Activated CD8-positive, alpha-beta memory T cell treated with anti-CD3 and anti-CD28 coated beads, Interleukin-2, amount 10 ng/mL, durations not matched to agents 7 days and 5 days (primary cell): ENCODE measurements at places on chromosomes 1 and 21.

DNA sequence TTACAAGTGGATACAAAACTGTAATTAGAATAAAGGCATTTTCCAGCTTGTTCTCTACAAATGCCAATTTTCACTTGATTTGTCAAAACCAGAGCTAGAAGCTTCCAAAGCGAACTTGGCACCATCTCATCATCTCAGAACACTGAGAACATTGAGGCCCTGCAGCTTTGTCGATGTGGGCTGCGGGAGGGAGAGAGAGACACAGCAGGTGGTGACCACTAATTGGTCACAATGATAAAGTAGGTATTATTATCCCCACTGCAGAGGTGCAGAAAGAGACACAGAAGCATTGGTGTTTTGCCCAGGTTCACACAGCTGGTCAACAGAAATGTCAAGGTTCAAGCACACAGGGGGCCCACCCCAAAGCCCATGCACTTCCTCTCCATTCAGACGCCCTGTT is 72.2 kb upstream of the KRTAP19-8 start:
- no peak for DNase-seq

DNA sequence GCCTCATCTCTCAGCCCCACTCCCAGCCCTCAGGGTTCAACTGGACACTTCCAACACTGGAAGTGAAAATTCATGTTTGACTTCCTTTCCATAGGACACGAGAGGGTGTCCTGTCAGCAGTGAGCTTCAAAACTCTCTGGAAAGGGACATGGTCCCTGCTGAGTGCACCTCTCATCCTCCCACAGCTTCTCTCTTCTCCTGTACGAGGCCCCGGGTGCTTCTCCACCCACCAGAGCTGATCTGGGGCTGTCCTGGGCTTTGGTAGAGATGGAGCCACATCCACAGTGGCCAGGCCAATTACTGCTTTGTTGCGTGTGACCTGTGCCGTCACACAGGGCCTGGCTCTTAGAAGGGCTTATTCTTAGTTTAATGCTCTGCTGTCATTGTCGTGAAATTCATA is 182.3 kb downstream of the RRAGC start:
- no peak for DNase-seq

GRCh38 chr1:208917723-208918122 is 665.8 kb upstream of the CAMK1G start:
- no peak for DNase-seq

GRCh38 chr1:2948751-2949680 is 72.3 kb upstream of the ACTRT2 start:
- DNase-seq, result no peak

GRCh38 chr1:21361506-21361905 is 71.2 kb upstream of the ECE1 start:
- DNase-seq, result no peak

- DNase-seq, result no peak
Measured at GRCh38 chr1:225670356-225670755, 17.4 kb upstream of the ENAH start.

DNA sequence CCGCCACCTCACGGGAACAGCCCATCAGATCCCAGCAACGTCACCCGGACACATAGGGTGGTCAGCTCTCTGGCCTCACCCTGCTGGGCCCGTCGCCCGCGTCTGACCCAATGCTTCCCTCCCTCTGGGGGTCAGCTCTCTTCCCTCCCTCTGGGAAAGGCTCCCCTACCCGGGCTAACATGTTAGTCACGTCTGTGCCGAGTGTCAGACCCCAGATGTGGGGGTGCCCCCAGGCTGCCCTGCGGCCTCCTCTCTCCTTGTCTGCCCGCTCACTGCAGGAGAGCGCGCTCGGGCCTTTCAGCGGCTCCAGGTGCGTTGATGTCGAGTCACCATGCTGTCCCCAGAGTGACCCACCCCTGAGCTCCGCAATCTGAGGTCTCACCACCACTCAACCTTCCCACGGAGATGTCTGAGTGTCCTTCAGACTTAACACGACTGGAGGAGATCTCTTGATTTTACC is 34.3 kb downstream of the SLC37A1 start:
- no peak for DNase-seq

- DNase-seq, result no peak
Measured at GRCh38 chr1:221532071-221532773, 209.7 kb downstream of the DUSP10 start.

- no peak for DNase-seq
Measured at GRCh38 chr1:51433269-51433971, 85.6 kb downstream of the EPS15 start.

GRCh38 chr1:98086796-98087441 is 166.1 kb upstream of the DPYD start:
- no peak for DNase-seq

DNA sequence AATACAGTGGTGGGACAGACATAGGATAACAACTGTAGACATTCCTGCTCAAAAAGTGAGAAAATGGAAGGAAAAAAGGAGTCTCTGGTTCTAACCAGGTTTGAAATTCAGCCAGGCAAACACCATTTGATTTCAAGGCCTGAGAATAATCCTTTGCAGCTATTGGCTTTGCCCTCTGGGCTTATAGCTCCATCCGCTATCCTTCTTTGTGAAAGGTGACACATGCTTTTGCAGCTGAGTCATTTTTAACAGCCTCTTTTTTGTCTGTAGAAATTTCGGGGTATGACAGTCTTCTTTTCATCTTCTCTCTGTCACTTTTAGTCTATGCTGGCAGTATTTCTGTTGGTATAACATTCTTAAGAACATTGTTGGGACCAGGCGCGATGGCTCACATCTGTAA is 16.2 kb downstream of the SDHC start:
- no peak for DNase-seq

GRCh38 chr21:36261459-36261858 is 58.5 kb upstream of the MORC3 start:
- DNase-seq, result no peak

DNA sequence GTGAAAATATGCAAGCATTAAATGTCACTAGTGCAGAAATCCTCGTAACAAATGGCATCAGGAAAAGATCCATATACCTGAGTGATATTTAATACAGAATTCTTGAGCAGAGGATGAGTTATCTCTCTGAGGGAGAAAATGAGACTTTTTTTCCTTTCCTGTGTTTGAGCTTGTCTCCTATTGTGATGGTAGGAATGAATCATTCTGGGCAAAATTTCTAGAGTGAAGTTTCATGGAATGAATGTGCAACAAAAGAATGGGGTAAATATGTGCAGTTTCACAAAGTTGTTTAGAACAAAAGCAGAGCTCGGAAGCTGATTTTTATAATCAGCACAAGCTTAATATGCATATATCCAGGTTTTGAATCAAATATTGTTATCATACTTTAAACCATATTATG is 4.6 kb downstream of the CTPS1 start:
- no peak for DNase-seq

DNA sequence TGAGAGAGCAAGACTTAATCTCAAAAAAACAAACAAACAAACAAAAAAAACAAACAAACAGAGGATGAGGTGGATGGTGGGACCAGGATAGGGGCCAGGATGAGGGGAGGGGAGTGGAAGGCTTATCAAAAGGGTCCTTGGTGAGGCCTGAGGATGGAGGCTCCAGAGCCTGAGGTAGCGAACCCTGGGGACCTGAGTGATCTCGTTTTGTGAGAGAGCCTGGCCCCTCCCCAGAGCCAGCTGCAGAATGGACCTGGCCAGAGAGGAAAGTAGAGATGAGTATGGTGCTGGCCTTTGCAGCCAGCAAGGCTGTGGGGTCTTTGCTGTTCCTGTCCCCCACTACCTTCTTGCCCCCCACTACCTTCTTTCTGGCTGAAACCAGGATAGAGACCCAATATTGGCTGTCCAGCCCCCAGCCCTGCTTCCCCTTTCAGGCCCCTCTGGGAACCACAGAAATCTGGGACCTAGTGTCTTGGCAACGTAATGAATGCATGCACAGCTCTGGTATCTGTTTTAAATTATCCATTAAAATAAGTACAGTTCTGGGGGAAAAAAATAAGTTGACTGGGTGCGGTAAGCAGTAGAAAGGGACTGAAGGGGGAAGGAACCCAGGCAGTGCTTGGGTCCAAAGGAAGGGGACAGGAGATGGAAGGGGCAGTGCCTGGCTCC is 1.1 kb upstream of the LMNA start:
- no peak for DNase-seq

DNA sequence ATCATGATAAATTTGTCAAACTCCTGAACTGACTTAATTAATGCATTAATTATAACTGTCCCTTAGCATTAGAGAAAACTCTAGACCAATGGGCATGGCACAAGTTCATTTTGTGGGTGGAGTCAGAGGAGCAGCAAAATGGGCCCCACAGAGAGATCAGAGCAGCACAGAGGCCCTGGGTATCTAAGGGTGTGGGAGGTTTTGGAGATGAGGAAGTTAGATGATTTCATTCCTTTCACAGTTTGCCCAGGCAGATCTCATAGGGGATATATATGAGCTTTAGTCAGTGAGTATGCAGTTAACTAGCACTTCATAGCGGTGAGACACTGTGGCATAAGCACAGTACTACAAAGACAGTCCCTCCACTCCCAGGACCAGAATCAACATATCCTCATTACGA is 117.3 kb downstream of the MAB21L3 start:
- no peak for DNase-seq

DNA sequence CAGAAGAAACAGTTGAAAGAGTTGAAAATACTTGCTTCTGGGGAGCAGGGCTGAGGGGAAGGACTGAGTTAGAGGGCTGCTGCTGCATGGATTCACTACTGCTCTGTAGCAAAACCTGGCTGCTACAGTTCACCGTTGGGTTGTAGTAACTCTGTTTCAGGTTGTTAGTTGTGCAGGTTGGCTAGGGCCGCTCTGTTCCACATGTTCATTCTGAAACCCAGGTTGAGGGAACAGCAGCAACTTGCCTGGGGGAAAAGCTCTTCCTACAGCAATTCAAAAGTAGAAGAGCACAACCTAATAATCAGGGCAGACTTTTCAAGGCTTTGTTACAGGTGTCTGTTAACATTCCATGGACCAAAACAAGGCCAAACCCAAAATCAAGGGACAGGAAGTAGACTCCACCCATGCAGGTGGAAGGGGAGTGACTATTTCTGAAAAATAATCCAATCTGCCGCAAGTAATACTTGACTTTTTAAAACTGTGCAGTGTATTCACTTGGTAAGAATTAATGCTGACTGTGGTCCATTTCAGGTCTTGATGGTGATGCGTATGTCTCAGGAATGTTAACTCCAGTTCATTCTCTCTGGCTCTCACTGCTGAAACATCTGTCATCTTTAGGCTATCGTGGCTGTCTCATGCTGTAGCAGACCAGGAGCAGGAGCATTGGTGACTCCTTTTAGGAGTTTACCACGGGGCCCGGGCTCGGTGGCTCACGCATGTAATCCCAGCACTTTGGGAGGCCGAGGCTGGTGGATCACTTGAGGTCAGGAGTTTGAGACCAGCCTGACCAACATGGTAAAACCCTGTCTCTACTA is 5.1 kb upstream of the PARK7 start:
- no peak for DNase-seq

- DNase-seq, result no peak
Measured at GRCh38 chr1:93827633-93828366, 51.2 kb downstream of the DNTTIP2 start.

- DNase-seq, result no peak
Measured at GRCh38 chr21:37145635-37146111, 72.6 kb downstream of the TTC3 start.

- DNase-seq, result no peak
Measured at GRCh38 chr1:66312271-66312990, 221.5 kb upstream of the SGIP1 start.

GRCh38 chr21:41726970-41727783 is 39.7 kb downstream of the RIPK4 start:
- no peak for DNase-seq

DNA sequence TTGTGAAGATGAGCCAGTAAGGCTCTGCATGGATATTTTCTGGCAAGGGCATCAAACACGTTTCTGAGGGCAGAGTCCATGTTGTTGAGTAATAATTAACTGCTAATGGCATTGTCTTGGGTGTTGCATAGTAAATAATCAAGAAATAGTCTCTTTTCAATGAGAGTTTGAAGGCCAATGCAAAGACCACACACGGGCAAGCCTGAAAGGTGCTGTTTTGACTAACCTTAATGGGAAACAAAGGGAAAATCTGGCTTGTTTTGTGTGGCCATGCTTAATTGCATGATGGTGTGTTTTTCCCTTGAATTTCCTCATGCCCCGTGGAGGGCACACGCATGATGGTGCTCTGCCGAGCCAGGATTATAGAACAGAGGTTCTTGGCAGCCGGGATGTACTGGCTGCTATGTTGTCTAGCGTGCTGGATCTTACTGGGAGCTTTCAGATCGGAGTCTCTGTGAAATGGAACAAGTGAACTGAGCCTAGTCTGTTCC is 127.6 kb downstream of the NOS1AP start:
- DNase-seq, result no peak

- DNase-seq, result no peak
Measured at GRCh38 chr1:41343790-41344699, 17.2 kb upstream of the FOXO6 start.

GRCh38 chr1:205257735-205258134 is 30.0 kb downstream of the TMCC2 start:
- no peak for DNase-seq

- DNase-seq, result no peak
Measured at GRCh38 chr1:169120066-169120465, 13.6 kb downstream of the ATP1B1 start.

DNA sequence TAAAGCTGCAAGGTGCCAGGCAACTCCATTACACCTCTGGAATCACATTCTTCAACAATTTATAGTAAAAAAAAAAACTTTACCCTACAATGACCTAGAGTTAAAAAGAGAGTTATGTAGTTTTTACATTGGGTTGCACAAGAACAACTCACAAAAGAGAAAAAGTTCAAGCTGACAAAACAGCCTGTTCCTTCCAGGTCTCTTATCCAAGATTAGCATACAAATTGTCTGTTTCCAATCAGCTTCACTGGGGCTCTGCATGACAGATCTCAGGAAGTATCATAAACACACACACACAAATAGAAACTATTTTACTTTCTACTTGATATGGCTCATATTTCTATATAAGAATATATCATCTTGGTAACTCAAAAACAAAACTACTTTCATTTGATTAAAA is 154.6 kb downstream of the PCNX2 start:
- DNase-seq, result no peak

GRCh38 chr1:93837961-93838360 is 41.0 kb downstream of the DNTTIP2 start:
- peak; percentile 2 for DNase-seq

GRCh38 chr1:113490384-113490783 is 100.1 kb downstream of the MAGI3 start:
- no peak for DNase-seq

GRCh38 chr1:153567621-153568366 is 2.1 kb upstream of the S100A2 start:
- DNase-seq, result no peak
